ENCODE measurements at places on chromosomes 3 and 15.

DNA sequence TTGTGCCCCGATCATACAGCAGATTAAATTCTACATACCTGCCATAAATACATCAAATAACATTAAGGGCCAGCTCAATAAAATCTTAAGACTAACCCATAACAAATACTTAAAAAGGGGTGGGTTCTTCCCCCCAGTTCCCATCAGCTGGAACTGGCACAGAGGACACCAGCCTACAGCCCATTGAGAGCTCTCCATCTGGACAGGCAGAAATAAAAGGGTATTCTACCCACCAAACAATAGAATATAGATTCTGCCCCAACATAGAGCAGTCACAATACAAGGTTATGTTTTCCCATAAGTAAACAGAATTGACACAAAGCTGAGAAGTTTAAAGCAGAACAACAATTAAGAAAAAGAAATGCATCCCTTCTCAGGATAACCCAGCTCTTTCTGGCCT is 11.9 kb downstream of the CPOX start:
- no peak for DNase-seq

- DNase-seq = no peak
Measured at GRCh38 chr15:67564021-67564967, 21.8 kb downstream of the MAP2K5 start.

GRCh38 chr3:57743496-57743895 is 12.6 kb upstream of the SLMAP start:
- DNase-seq = no peak

- no peak for DNase-seq
Measured at GRCh38 chr15:78667578-78668236, 26.7 kb upstream of the CHRNB4 start.

DNA sequence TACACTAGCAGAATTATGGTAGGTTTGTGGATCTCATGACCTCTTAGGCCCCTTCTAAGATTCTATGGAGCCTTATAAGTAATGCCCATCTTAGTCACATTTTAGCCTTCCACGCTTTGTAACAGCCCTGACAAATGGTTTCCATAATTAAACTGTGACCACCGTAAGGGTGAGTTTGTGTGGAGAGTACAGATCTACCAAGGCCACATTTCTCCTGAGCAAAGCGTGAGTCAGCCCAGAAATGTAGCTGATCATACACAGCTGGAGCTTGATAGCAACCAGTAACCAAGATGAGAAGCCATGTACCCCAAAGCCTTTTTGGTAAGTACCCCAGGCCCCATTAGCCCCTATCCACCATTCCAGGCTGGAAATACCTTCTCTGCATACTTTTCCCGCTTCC is 31.7 kb downstream of the CHAC1 start:
- DNase-seq = no peak

DNA sequence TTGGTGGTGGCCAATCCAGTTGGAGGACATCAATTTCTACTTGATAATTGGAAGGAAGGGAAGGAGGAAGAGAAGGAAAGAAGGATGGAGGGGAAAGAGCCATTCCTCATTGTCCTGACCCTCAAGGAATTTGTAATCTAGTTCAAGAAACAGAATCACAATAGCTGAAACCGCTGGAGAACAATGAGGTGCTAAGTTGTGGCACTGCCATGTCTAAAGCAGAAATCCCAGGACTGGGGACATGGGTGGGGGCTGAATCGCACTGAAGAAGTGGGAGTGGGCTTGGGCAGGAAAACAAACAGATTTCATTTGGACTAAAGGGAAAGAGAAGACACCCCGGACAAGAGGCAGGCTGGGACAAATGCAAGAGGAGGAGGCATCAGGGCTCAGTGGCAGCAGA is 183.6 kb downstream of the UACA start:
- DNase-seq = no peak

DNA sequence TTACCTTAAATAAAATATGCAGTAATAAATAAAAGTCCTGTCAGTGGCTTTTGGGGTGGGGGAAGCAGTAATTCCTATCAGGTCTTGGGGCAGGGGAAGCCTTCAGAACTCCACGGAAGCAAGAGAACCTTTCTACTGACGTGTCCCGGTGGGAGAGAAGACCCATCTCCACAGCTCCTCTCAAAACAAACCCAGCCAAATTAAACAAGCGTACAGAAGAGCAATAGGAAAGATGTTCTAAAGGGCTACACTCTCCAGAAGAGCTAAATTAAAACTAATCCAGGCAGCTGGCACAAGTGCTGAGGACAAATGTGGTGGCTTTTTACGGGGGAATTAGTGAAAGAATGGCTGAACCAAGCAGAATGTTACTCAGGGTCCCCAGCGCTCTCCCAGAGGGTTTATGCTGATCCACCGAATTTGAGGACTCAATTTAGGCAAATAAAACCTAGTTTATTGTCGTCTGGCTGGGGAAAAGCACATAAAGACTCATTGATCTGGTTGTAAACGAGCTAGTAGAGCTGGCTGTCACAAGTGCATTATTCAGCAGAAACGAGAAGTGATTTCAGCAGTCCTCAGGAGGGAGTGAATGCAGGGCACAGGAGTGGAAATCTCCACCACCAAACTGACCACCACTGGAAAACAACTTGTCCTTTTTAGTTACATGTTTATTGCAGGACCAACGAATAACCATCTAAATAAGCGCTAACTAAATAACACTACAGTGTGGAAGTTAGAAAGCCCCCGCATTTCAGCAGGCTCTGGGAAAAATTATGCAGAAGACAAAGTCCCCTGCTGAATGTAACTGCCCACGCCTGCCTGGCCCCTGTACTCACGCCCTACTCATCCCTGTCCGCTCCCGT is 13.5 kb downstream of the BFSP2 start:
- DNase-seq = no peak

GRCh38 chr3:150497956-150498355 is 48.3 kb downstream of the SERP1 start:
- DNase-seq = no peak

GRCh38 chr15:66883284-66883911 is 181.4 kb downstream of the SMAD6 start:
- DNase-seq = no peak

- no peak for DNase-seq
Measured at GRCh38 chr3:141147657-141148056, 84.0 kb upstream of the PXYLP1 start.

- no peak for DNase-seq
Measured at GRCh38 chr15:77387365-77388105, 32.4 kb downstream of the PEAK1 start.

DNA sequence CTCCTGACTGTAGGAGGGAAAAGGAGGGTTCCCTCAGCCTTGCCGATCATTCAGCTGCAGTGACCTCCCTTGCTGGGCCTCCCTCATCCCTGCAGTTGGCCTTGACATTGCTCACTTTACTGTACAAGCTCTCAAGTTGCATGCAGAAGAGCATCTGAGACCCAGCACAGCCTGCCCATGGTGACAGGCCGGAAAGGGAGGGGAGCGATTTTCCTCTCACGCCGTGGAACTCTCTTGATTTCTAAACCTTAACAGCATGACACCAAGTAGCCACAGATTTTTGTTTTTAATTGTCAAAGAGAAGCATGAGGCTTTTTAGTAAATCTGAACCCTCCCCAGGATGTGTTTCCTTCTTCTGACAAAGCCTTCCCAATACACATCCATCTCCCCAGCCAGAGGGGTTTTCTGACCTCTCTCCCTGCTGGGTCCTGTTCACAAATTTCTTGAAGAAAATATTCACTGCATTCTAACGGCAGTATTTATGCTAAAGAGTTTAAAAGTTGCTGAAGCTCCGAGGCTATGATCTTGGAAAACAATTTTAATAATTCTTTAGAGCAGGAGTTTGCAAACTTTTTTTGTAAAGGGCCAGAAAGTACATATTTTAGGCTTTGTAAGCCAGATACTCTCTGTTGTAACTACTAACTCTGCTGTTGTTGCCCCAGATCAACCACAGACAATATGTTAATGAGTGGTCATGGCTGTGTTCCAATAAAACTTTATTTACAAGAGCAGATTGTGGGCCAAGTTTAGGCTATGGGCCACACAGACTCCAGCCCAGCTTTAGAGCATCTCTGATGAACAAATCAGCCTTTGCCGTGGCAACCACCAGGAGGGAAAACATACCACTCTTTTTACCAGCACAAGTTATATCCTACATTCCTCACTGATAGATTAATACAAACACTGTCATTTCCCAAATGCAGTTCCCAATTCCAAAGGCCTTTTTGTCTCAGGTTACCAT is 34.8 kb downstream of the LMCD1 start:
- DNase-seq = no peak

DNA sequence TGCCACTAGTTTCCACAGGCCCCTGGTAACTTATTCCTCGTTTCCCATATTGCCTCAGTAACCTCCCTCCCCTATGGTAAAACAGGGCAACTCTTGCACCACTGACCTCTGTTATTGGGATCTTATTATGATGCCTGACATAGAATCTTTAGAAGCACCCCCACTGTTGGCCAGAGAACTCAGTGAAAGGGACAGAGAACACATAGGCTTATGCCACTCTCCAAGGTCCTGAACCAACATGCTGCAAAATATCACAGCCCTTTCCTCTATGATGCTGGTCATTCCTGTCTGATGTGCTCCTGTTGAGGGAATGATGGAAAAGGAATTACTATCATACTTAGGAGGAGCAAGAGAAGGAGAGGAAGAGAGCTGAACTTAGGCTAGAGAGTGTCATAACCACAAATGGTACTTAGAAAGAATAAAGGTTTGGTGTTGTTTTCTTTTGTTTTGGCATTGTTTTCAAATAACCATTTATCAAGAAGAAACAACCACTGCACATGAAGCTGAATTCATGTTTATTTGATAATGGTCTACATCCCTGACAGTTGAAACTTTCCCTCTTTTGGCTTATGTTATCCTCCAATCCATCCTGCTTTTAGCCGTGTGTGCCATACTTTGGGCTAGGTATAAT is 330.2 kb downstream of the EPHB1 start:
- DNase-seq = no peak

- no peak for DNase-seq
Measured at GRCh38 chr15:41501191-41501917, 7.7 kb downstream of the ITPKA start.

- no peak for DNase-seq
Measured at GRCh38 chr15:35557012-35557411, 11.0 kb upstream of the DPH6 start.
